ENCODE measurements at places on chromosomes 12 and 14.

GRCh38 chr12:4091016-4091743 lies 182.4 kb upstream of the CCND2 start:
- DNase-seq = no peak

GRCh38 chr14:82385048-82385447 lies 851.4 kb upstream of the SEL1L start:
- no peak for DNase-seq

DNA sequence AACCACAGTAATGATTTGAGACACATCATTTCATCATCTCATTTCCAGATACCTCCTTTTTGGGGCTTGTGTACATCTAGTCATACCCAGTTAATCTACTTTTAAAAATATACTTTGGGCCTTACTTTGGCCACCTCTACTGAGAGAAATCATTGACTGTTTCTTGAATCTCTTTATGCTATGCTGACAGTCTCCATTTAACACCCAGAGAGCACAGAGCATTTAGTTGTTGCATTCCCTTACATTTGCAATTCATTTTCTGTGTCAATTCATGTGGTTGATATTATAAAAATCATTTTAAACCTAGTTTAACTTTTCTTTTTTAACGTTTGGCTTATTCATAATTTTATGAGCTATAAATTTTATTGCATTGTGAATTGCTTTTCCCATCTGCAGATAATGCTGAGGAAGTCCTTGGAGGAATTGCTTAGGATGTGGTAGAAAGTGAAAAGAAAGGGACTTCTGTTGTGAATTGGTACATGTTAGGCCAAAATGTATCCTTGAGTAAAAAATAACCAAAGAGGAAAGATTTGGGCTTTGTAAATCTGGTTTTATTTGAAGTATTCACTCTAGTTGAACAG lies 17.0 kb upstream of the SLC15A5 start:
- no peak for DNase-seq

GRCh38 chr14:93078870-93079269 lies 36.9 kb downstream of the ITPK1 start:
- no peak for DNase-seq

GRCh38 chr12:121537814-121538698 lies 42.8 kb downstream of the KDM2B start:
- DNase-seq = no peak

- no peak for DNase-seq
Observed at GRCh38 chr12:131783915-131784541, 44.2 kb upstream of the MMP17 start.

GRCh38 chr14:51006781-51007211 lies 62.5 kb upstream of the PYGL start:
- no peak for DNase-seq

- no peak for DNase-seq
Observed at GRCh38 chr12:111870706-111871105, 28.7 kb downstream of the MAPKAPK5 start.

GRCh38 chr14:81565441-81566290 lies 32.0 kb upstream of the SEL1L start:
- no peak for DNase-seq

DNA sequence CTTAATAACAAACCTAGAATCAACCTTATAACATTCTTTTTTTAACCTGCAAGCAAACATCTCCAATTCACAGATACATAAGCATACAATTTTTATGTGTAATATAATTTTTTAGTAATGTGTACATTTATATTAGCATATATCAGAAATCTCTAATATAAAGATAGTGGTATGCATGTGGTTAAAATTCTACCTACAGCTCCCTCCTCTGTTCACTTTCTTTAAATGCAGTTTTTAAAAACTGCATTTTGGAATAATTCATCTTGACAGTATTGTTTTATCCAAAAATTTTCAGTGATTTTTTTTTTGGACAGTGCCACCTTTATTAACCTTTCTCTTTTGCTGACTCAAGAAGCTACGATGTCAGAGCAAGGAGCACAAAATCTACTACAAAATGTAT lies 13.2 kb upstream of the RXYLT1 start:
- DNase-seq = no peak

GRCh38 chr14:64387232-64387781 lies 846 bp upstream of the MTHFD1 start:
- no peak for DNase-seq

DNA sequence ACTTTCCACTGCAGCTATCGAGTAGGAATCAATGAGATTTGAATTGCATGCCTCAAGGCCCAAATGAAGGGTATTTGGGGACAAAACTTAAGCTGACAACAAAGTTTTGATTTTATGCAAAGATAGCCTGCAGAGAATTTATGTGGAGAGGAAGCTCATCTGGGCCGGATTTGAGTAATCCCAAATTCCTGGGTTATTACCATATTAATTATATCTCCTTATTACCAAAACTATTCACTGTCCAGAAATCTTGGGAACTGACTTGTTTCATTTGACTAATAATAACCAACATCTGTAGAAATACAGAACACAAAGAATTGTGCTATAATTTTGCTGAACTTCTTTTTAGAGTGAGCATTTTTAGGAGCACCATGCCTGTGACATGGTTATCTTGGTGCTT lies 70.4 kb downstream of the KITLG start:
- no peak for DNase-seq
